Stimulated activated CD4-positive, alpha-beta T cell treated with anti-CD3 and anti-CD28 coated beads, Interleukin-2, amount 100 ng/mL, for 4 hours (primary cell): ENCODE measurements at places on chromosomes 2 and 18.

DNA sequence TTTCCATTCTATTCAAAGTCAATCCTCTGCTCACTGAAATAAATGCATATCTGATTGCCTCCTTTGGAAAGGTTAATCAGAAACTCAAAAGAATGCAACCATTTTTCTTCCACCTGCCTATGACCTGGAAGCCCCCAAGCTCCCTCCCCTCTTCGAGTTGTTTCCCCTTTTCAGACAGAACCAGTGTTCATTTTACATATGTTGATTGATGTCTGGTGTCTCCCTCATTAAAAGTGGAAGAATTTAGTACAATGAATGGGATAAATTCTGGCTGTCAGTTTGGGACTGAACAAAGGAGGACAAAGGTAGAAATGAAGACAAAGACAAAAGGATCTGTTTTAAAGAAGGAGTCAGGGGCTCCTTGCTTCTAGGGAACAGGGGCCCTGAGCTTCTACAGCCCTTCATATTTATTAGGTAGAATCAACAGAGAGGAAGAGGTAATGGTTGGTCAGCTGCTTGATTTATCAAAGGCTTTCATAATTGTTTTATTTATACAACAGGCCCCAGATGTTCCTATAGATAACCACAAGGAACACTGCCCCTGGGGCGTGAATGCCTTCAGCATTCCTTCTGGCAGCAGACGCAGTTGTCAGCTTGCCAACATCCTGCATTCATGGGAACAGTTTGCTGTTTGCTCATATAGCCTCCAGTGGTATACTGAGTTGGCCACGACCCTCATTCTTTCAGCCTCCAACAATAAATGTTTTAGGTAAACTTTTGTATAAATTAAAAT, 949.8 kb upstream of the LRATD1 start:
- DNase-seq, result no peak

DNA sequence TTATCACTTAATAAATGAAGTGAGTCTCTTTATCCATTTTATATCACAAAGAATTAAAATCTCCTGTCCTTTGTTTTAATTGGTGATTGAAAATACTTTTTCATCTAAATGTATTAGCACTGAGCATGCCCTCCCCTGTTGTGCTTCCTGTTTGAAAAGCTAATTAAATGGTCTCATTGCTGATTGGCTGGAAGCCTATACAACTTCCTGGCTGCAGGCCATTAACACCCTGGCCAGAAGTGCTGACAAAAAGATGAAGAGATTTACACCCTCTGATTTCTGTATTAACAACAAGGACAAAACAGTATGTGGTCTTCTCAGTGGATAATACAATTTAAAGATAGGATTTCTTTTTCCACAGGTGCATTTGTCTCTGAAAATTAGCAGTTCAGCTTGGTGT, 548.0 kb downstream of the DCC start:
- no peak for DNase-seq

DNA sequence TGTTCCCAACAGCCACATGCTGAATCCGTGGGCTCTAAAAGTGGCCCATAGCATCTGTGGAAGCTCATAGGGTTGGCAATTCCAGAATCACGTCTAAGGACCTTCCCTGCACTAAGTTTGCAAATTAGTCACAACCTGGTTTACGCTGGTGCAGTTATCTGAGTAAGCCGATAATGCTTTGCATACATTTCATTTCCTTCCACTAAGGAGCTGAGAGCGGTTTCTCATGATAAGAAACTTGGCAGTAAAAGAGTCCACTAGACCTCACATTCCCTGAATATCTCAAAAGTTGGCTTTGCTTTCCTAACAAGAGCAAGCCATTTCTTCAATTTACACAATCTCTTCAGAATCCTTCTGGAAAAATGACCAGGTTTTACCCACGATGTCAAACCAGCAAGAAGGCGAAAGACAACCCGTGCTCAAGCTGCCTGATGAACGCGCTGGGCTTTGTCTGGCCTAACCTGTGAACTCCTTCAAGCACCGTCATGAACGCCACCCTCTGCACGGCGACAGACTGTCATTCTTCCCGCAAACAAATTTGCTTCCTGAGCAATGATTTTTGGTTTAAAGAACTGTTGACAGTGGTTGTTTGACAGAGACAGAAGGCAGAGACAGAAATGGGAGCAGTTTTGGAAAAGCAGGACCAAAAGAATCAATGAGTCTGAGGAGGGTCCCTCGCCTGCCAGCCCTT, 73.0 kb upstream of the COPS8 start:
- no peak for DNase-seq

- no peak for DNase-seq
Observed at GRCh38 chr2:6384341-6384740, 481.4 kb downstream of the CMPK2 start.

DNA sequence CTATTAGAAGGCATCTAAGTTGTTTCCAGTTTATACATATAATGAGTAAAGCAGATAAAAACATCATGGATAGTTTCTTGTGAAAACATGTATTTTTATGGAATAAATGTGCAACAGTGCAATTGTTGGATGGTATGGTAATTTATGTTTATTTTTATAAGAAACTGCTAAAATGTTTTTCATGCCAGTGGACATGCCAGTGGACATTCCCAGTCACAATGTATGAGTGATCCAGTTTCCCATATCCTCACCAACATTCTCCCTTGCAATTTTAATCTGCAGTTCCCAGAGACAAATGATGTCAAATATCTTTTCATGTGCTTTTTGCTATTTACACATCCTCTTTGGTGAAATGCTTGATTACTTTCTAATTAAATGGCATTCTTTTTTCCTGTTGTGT, 818.6 kb downstream of the SUCLG1 start:
- no peak for DNase-seq

- no peak for DNase-seq
Observed at GRCh38 chr2:50647381-50647780, 384.6 kb downstream of the NRXN1 start.

- no peak for DNase-seq
Observed at GRCh38 chr2:225788571-225789094, 389.1 kb downstream of the NYAP2 start.

DNA sequence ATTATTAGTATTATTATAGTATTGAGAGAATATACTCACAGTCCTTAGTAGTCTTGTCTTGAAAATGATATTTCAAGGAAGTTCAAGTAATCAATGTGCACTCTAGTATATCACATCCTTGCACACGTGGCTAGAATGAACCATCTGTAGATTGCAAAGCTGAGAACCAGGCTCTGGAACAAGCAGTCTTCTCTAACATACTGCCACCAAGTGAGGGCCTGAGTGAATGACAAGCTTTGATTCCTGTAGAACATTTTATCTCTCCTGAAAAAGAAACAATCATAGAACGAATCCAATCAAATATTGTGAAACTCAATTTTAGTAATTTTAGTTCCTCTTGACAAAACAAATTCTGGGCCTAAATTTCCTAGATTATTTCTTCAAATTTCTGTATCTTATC, 55.3 kb upstream of the SULT1C3 start:
- DNase-seq, result no peak

DNA sequence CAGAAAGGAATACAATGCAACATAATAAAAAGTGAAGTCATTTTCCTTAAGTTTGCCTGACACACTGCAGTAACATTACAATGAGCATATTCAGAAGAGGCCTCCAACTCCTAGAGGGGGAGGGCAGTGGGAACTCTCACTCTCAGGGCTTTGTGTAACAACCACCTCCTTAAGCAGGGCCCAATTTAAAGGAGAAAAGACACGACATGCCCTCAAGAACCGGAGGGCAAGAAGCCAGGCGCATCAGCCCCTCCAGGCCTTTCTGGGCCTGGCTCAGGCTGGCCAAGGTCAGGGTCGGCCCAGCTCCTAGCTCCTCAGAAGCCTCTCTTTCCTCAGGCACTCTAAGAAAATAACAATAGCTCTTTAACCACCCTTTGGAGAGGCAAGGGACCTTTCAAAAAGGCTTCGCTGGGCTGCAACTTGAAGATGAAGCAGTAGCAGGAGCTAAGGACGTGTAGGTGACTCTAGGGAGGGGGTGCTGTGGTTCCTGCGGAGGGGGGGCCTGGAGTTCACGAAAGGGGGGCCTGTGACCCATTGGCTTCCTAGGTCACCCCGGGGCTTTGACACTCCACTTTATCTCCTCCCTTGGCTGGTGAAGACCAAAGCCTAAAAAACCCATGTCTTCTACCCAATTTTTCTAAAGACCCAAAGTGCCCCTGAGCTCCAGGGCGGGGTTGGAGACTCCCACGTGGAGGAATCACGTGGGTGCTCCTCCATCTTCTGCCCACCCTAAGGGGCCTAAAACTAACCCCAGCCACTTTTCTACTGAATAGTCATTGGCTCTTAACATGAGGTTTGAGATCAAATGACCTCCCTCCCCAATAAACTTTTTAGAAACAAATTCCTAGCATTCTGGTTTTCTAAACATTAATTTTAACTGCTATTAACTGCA, 13.3 kb downstream of the SERTAD2 start:
- DNase-seq, result no peak

DNA sequence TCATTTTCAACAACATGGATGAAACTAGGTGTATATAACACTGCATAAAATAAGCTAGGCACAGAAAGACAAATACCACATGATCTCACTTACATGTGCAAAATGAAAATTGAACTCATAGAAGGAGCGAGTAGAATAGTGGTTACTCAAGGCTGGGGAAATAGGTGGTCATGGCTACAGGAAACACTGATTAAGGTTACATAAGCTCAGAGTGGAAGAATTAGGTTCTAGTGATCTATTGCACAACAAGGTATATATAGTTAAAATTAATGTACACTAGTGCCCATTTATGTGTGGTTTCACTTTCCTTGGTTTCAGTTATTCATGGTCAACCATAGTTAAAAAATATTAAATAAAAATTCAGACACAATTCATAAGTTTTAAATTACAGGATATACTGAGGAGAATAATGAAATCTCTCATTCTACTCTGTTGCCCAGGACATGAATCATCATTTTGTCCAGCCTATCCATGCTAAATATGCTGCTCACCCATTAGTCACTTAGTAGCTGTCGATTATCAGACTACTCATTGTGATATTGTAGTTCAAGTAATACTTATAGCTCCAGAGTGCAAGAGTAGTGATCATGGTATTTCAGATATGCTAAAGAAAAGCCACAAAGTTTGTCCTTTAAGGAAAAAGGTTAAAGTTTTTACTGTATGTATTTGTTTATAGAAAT, 1530.9 kb upstream of the LRRTM1 start:
- no peak for DNase-seq

GRCh38 chr18:43534511-43534910, 257.2 kb upstream of the SYT4 start:
- no peak for DNase-seq

DNA sequence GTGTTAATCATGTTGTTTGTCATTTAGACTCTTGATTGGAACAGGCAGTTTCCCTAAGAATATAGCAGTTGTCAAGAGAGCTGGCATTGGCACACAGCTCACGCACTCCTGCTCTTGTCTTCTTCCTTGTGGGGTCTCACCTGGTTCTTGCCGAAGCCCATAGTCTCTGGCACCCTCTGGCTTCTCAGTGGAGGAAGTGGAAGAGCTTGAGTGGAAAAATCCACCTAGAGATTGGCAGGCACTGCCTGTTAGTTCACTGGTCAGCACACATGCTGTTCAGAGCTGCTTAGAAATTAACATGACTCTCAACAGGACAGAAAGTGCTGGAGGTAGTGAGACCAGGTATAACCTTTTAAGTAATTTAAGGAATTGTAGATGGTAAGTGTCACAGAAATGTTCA, 28.3 kb downstream of the SCTR start:
- DNase-seq, result no peak

- DNase-seq, result no peak
Observed at GRCh38 chr18:36045241-36045991, 21.9 kb downstream of the RPRD1A start.

DNA sequence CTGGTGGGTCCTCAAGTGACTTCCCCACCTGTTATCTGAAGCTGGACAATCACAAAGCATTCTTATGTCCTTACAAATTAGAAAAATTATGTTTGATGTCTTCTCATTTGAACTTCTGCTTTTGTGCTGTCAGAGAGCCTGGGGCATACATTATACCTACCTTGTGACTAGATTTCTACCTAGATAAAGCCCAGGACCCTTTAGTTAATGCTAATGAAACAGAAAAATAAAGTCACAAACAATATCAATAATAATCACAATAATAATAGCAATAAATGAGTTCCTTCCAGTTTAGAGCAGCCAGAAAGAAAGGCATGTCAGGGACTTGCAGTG, 456.4 kb downstream of the SETBP1 start:
- DNase-seq, result no peak

DNA sequence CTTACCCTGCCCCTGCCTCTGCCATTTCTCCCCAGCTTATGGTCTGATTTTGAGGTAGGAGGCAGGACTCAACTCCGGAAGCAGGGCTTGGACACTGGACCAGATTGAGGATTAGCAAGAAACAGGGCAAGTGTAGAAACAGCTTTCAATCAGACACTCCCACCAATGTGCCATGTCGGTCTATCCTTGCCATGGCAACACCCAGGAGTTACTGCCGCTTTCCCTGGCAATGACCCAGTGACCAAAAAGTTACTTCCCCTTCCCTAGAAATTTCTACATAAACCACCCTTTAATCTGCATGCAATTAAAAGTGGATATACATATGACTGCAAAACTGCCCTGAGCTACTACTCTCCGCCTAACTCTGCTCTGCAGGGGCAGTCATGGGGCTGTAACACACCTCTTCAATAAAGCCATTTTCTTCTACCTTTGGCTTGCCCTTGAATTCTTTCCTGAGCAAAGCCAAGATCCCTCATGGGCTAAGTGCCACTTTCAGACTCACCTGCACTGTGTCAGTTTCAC, 156.7 kb downstream of the LPIN1 start:
- no peak for DNase-seq

GRCh38 chr18:77366720-77367641, 117.3 kb downstream of the GALR1 start:
- DNase-seq, result no peak

GRCh38 chr2:240300261-240300821, 135.1 kb upstream of the GPC1 start:
- DNase-seq, result no peak

DNA sequence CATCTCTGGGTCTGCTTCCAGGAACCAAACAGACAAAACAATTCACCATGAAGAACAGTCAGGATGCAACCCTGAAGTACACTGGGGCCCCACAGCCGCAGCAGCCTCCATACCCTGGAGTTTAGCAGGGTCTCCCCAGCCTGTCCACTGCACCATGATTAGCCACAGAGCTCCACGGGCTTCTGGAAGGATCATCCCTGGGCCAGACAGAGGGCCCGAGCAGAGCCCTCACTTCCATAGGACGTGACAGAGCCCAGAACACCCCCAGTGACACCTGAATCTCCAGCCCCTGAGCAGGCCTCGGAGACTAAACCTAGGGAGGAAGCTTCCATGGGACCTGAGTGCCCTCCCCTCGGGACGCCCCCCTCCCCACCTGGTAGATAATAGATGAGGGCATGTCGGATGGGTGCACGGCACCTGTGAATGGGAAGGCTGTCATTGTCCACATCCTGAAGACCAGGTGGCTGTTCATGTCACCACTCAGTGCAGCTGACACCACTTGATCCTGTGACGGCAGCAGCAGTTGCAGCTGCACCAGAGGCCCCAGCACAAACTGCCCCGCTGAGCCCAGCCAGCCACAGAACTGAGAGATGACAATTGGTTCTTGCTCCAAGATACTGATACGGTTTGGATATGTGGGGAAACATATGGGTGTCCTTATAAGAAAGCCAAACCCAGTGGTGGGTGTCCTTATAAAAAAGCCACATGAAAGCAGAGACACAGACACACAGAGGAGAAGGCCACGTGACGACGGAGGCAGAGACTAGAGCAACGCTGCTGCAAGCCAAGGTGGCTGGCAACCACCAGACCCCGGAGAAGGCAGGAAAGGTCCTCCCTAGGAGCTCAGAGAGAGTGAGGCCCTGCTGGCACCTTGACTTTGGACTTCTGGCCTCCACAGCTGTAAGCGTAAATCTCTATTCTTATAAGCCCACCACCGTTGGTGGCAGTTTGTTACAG, 23.2 kb downstream of the KIF1A start:
- no peak for DNase-seq

- DNase-seq, result no peak
Observed at GRCh38 chr2:145258903-145259579, 739.1 kb upstream of the ZEB2 start.
